Midbrain (tissue), 1 donor: ENCODE measurements at places on chromosomes 4 and X.
A peak's percentile ranks its signal among the peaks of the same experiment; 100 is the strongest.

- DNase-seq = no peak
These were observed 137.8 kb upstream of the DUSP21 start for GRCh38 chrX:44705817-44706551.

- no peak for DNase-seq
These were observed 279.0 kb upstream of the GK2 start for GRCh38 chr4:79687006-79687405.

DNA sequence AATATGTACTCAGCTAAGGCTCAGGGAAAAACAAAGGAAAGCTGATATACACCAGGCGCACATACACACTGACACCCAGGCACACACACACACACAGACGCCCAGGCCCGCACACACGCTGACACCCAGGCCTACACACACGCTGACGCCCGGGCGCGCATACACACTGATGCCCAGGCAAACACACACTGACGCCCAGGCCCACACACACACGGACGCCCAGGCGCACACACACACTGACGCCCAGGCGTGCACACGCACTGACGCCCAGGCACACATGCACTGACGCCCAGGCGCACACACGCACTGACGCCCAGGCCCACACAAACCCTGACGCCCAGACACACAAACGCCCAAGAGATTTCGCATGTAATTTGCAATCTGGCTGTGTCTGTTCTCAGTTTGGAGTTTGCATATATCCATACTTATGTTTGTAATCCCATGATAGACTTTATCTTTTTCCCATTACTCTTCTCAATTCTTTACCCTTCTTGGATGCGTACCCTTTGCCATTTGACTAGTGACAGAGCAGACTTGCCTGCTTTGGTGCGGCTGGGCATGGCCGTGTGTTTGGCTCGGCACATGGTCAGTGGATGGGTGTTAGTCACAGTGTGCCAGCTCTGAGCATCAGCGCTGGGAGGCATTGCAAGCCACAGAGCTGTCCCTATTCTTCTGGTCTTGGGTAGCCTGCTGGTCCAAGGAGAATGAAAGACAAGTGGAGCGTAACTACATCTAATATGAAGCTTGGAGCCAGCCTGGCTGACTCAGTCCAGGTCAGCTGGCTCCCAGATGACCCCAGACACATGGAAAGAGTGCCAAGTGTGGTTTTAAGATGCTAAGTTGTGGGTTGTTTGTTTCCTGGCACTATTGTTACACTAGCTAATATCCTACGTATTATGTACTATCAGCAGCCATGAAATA lies 632.4 kb upstream of the ZFP42 start:
- DNase-seq = peak; percentile 5

DNA sequence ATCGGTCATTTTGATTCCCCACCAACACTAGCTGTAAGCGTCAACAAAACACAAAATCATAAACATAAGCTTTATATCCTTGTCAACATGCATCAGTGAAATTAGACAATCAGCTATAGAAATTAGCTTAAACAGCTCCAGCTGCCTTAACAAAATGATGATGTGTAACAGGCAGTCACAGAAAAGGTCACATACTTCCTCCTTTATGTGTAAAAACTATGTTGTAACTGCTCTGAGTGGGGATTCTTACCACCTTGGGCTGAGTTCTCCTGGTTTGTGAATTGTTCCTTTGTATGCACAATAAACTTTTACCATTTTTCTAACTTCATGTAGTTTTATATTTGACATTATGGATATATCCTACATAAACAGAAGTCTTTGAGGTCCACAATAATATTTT lies 73.9 kb upstream of the MAP9 start:
- DNase-seq = no peak

DNA sequence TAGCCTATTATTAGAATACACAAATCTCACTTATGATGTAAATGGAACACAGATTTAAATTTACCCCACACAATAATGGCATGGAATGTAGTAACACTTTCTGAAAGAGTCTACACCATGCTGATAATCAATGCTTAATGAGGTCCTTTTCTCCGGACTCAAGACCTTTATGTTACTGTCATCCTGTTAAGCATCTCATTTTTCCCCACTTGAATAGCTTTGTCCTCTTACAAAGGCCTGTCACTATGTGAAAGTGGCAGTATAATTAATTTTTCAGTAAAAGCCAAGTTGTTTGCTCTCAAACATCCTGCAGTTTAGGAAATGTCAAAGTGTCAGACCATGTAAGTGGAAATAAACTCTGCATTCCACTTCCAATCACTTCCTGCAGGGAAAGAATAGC lies 96.4 kb downstream of the GPC3 start:
- no peak for DNase-seq

DNA sequence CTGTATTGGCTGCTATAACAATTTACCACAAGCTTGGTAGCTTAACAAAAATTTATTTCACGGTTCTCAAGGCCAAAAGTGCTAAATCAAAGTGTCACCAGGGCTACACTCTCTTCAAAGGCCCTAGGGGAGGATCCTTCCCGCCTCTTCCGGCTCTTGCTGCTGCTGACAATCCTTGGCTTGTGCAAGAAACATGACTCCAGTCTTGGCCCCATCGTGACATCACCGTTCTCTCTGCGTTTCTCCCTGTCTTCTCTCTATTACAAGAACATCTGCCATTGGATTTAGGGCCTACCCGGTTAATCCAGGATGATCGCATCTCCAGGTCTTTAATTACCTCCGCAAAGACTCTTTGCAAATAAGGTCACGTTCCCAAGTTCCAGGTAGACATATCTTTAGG lies 10.4 kb upstream of the CLCN4 start:
- no peak for DNase-seq

DNA sequence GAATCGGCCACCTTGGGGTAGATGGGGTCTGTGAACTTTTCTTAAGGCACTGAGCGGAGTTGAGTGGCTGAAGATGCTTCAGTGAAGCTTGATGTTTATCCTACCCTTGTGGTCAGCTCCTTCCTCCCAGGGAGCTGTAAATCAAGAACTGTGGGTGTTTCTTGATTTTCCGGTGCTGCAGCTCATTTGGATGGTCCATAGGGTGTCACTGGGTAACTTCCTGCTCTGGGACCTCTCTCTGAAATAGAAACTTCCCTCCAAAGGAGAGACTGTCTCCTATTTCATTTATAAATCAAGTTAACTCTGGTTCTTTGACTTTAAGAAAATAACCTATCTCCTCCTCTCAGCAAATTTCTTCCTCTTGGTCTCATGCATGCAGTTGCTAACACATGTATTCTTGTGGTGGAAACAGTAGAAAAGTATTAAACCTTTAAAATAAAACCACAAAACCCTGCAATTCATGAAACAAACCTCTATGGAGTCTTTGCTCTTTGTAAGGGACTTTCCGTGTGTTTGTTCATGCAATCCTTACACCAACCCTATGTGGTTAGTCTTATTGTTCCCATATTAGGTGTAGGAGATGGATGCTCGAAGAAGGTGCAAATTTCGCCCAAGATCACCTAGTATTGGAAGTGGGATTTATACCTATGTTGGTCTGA lies 110.3 kb downstream of the SHROOM3 start:
- DNase-seq = no peak
